ENCODE measurements at places on chromosomes 7 and 10. TPM values are rescaled to one million over a fixed set of nuclear protein-coding genes. Genes with fewer than 3 reads are reported as not detected.

The POU6F2 gene
- 2.9 TPM for polyA plus RNA-seq

The ATP6V0E2 gene
- 27.3 TPM for polyA plus RNA-seq

The FAM25G gene
- not detected for polyA plus RNA-seq

The JCAD gene
- 10.0 TPM for polyA plus RNA-seq

The OR2A14 gene
- polyA plus RNA-seq, result not detected

All from pancreas (tissue), 10 donors.